ENCODE measurements at places on chromosomes 2 and 18.

DNA sequence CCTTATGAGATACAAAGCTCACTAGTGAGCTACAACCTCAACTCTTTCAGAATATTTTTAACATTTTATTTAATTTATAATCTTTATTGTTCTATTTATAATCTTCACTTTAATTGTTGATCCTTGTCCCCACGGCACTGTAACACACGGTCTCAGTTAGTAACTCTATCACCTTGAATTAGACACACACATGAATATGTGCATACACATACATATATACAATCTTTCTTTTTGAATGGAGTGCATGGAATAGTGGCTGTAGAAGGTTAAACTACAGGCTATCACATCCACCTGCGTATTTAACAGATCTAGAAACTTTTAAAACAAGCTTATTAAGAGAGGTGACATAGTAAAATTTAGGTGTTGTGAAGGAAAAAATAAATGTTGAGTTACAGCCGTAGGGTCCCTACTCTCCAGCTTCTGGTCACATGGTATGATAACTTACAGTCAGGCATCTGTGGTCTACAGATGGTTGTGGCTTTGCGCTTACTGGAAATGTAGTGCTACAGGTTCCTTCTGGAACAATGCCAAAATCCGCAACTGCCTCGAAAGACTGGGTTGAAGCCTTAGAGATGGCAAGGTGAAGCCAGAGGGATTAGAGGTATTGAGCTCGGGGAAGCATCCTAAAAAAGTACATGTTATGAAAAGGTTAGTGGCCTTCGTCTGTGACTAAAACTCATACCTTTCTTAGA lies 1324.1 kb upstream of the SLC39A10 start:
- no peak for DNase-seq

GRCh38 chr18:62978251-62979049 lies 263.1 kb downstream of the PHLPP1 start:
- no peak for DNase-seq

GRCh38 chr18:59478591-59478990 lies 119.5 kb upstream of the LMAN1 start:
- DNase-seq, result no peak

DNA sequence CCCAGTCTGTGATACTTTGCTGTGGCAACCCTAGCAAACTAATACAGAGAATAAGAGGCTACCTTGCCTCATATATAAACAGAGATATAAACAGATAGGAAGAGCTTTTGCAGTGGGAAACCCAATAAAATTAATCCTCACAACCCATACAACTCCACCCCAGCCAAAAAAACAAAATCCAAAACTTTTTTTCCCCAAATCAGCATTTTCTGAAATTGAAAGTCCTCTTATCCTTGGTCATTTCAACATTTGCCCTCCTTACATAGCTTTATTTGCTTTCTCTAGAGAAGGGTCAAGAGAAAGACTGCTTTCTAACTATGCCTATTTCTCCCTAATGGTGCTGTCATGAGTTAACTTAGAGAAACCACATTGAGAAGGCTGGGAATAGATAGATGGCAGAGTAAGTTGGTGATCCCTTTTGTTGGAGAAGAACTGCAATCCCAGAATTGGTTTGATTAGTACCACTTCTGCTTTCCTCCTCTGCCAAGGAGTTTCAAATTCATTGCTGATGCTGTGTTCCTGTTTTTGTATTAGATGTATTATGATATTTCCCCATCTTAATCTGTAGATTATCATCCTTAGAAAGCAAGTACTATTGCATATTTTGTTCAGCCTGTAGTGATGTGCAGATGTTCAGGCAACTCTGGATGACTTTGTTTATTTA lies 76.5 kb upstream of the B3GNT2 start:
- DNase-seq, result no peak

- DNase-seq, result no peak
Measured at GRCh38 chr2:148561389-148561788, 83.2 kb upstream of the EPC2 start.
